NCI-H187 treated with DMSO at 0.1 percent for 48 hours (cell line): ENCODE measurements at places on chromosomes 4 and X.

GRCh38 chrX:150842198-150842685 is 56.2 kb downstream of the CD99L2 start:
- DNase-seq, result peak; percentile 93

DNA sequence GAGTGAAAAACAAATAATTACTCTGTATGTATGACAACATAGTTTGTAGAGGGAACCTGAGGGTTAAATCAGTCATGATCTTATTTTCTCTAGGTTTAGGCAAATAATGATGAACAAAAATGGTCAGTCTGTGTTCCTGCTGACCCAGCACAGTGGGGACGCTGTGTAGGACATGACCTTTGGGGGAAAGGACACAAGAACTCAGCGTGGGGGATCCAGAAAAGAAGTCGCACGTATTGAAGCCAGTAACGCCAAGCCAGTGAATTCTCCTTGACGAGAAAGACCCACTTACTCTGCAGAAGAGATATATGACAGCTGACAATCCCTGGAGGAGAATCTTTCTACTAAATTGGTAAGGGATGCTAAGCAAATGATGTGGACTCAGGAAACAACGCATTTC is 36.6 kb downstream of the HELT start:
- no peak for DNase-seq

DNA sequence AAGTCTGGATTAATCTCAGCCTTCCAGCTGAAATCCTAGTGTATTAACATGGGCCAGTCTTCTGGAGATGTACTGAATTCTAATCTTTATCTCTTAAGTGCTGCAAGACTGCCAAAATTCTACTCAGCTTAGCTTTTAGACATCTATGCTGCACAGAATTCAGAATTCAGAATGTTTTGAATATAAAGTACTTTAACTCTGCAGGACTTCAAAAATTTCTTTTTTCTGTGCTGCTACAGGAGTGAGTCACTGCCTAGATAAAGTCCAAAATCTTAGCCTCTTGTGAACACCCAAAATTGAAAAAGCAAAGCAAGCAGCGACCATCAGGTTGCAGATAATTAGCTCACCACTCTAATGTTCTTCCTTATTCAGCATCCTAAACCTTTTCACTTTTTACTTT is 1092.6 kb upstream of the PCDH10 start:
- DNase-seq, result no peak

DNA sequence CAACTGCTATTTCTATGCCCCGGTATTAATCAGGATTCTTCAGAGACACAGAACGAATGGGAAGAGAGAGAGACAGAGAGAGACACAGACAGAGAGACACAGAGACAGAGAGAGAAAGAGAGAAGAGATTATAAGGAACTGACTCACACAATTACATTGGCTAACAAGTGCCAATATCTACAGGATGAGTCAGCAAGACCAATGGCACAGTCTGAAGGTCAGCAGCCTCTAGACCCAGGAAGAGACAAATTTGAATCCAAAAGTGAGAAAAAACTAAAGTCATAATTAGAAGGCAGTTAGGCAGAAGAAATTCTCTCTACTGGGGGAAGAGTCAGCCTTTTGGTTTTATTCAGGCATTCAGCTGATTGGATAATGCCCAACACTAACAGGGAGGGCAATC is 187.3 kb downstream of the MAB21L2 start:
- no peak for DNase-seq

DNA sequence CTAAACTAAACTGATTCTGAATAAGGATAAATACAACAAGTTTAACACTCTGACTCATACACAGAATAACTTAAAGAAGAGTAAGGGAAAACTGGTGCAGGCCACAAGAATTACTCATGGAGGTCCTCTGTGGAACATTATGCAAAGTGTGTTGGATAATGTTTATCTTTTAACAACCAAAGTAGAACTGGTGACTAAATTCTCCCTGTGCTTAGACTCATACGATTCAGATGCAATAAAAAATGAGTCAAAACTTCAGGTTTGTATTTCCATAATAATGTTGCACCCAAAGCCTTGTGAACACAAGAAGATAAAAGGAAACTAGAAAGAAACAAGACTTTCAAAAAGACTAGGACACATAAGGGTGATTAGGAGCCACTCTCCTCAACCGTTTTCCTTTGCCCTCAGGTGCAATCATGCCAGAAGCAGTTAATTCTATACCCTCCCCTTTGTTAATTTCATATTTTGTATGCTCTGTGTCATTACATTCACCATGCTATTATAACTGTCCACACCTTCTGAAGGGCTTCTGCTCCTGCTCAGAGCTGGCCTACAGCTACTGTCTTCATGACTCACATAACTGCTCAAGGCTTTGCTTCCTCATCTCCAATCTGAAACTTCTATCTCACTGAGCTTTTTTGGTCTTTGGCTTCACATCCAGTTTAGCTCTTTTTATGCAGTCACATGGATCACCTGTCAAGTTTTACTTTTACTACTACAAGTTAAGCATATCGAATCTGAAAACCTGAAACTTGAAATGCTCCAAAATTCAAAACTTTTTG is 60.2 kb downstream of the KCNIP4 start:
- no peak for DNase-seq

DNA sequence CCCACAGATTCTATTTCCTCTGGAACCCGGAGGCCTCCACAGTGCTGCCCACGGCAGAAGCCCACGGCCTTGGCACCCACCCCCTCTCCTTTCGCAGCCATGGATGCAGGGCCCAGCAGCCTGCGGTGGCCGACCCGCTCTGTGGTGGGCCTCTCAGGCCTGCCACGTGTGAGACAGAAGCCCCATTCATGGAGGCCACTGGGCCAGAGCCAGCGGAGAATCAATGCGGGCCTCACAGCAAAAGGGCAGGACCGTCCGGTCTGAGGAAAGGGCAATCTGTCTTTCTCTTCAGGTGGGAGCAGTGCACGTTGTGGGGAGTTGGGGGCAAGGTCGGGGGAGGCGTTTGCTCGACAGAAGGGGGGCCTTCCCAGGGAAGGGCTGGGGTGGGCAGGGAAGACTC is 8.4 kb upstream of the HAUS7 start:
- no peak for DNase-seq

DNA sequence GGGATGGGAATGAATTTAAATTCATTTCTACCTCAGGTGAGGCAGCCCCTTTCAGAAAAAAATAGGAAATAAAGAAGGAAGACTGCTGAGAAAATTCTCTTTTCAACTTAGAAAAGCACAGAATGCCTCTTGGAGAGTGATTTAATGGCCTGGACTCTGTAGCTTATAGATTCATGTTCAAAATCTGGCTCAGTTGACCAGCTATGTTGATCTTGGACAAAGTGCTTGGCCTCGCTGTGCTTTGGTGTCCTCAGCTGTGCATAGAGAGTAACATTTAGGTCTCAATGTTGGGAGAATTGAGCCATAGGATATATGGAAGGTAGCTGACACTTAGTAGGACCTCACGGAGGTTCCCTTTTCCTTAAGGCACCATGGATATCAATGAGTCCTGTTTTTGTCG is 49.7 kb upstream of the SFRP2 start:
- DNase-seq, result no peak

- no peak for DNase-seq
Measured at GRCh38 chr4:93103042-93103441, 725.5 kb upstream of the ATOH1 start.

GRCh38 chr4:7518871-7519637 is 84.3 kb upstream of the PSAPL1 start:
- DNase-seq, result no peak

- DNase-seq, result no peak
Measured at GRCh38 chrX:114964374-114964773, 53.0 kb downstream of the IL13RA2 start.

GRCh38 chr4:114323841-114324240 is 274.8 kb upstream of the UGT8 start:
- DNase-seq, result no peak

GRCh38 chr4:134777606-134778005 is 576.0 kb upstream of the PABPC4L start:
- no peak for DNase-seq

- no peak for DNase-seq
Measured at GRCh38 chr4:164467493-164467892, 286.4 kb upstream of the SMIM31 start.

DNA sequence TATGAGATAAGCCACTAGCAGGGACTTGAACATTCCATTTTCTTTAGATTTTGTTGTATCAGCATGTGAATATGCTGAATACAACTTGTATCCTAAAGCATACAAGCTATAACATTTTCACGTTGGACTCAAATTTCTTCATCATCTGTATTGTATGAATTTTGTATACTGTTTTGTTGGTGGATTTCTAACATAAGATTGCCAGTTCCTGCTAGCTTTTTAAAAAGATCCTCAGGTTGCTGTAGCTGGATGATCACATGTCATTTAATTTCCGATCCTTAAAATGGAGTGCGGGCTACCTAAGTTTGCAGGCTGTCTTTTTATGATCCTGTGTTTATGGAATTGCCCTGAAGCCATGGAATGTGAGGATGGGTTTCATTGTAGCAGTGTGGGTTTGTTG is 6.9 kb downstream of the PDLIM5 start:
- DNase-seq, result no peak

DNA sequence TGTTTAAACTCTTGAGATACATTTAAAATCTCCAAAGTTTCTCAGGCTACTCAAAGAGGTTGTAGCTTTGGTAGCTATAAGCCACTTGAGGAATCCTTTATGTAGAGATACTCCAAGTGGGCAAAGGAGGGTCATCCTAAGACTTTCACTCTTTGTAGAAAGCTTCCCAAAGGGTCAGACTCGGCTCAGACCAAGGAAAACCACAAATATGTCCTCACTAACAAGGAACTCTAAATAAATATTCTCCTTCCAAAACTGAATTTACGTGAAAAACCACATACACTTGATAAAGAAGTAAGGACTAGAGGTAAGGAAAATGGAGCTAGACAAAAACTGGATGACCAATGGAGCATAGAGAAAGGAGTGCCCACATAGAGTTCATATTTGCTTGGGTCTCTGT is 41.7 kb upstream of the DDX60 start:
- DNase-seq, result no peak

GRCh38 chr4:6986072-6986780 is 56.9 kb upstream of the TADA2B start:
- DNase-seq, result no peak

DNA sequence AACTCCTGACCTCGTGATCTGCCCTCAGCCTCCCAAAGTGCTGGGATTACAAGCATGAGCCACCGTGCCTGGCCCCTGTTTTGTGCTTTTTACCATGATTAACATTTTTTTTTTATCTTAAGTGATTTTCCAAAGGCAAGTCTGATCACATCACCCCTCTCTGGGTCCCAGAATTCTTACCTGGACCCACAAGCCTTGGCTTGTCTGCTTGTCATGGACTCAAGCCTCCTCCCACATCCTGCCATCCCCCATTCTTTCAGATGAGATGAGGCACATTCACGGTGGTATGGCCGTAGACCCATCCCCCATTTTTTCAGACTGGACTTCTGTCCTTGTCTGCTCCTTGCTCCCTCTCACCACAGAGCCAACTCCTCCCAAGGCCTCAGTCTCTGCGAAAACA is 55.3 kb downstream of the APLN start:
- DNase-seq, result no peak

GRCh38 chr4:55356991-55357461 is 11.0 kb downstream of the SRD5A3 start:
- no peak for DNase-seq

- no peak for DNase-seq
Measured at GRCh38 chrX:21863241-21863640, 7.5 kb downstream of the YY2 start.

DNA sequence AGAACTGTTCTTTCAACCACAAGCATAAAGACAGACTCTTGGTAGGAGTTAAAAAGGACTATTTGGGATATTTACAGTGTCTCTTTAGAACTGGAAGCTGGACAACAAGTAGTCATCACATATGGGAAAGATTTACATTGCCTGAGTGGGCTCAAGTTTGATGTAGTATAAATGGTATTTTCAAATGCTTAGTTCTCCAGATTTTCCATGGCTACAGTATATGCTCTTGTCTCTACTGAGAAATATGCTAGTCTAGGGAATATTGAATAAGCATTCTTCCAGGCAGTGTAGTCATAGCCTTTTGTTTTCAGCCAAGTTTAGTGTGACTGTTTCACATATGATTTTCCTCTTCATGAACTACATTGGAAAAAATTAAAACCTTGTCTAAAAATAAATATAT is 315.6 kb downstream of the ARHGAP24 start:
- DNase-seq, result no peak

DNA sequence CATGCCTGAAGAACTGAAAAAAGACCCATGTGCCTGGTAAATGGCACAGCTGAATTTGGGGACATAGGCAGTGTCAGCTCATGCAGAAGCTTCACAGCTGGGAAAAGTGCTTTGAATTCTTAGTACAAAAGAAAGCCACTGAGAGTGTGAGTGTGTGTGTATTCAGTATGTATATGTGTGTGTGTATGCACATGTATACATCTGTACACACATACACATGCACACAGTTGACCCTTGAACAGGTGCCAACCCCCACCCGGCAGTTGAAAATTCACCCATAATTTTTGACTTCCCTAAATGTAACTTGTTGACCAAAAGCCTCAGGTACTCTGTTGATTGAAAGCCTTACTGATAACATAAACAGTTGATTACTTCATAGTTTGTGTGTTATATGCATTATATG is 49.5 kb upstream of the ENPP6 start:
- no peak for DNase-seq

DNA sequence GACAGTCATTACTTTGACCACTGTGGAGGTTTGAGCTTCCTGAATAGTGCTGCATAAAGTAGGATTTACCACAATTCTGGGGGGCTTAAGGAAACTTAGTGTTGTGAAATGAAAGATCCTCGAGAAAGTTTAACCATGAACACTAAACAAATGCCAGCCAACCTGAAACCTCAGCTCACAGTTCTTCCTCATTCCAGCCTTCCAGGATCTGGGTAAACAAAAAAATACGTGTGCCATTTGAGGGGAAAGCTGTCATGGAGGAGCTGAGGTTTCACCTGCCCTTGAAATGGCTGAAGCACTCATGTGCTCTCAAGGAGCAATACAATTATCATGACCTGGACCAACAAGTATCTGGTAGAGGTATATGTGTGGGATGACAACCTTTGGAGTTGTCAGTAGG is 142.7 kb downstream of the NPNT start:
- DNase-seq, result no peak

- DNase-seq, result no peak
Measured at GRCh38 chr4:104451573-104451972, 43.1 kb downstream of the CXXC4 start.

GRCh38 chrX:6962006-6962355 is 185.5 kb upstream of the STS start:
- no peak for DNase-seq

GRCh38 chr4:73841243-73841925 is 4.9 kb downstream of the CXCL6 start:
- no peak for DNase-seq

- DNase-seq, result no peak
Measured at GRCh38 chrX:47169273-47169672, 24.3 kb downstream of the RBM10 start.

DNA sequence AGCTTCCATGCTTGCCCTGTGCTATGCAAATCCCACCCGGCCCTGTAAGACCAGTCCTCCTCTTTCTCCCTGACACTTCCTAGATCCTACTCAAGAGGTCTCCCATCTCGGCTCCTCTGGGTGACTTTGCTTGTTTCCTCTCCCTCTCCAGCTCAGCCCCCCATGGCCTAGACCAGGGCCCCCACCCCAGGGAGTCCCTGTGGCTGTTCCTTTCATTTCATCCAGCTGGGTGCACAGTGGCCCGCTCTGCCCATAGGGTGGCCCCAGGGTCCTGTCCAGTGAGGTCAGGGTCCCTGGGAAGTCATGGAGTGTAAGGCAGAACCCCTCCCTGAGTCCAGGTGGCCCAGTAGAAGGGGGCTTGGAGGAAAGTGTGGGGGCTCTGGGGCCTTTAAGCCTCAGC is 52.3 kb upstream of the NKX1-1 start:
- DNase-seq, result no peak

- DNase-seq, result no peak
Measured at GRCh38 chr4:59537246-59537886, 1662.8 kb upstream of the ADGRL3 start.
